ENCODE measurements at places on chromosomes 13 and 19.
A peak's percentile ranks its signal among the peaks of the same experiment; 100 is the strongest.

DNA sequence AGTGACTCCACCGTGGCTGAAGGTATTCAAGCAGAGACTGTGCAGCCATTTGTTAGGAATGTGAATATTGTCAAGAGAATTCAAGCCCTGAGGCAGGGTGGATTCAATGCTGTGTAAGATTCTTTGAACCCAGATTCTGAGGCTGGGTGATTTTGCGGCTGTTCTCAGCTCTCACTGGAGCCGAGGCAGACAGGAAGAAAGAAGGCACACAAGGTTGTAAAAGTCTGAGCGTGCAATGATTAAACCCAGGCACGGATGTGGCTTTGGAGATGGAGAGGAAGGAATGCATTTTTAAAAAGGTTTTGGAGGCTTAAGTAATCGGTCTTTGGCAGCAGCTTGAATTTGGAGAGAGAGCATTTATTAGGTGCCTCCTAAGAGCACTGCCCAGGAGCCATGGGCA, 187.9 kb downstream of the KATNAL1 start:
- peak; percentile 70 for DNase-seq

GRCh38 chr19:14248578-14249011, 42.6 kb upstream of the ADGRL1 start:
- peak; percentile 9 for DNase-seq

DNA sequence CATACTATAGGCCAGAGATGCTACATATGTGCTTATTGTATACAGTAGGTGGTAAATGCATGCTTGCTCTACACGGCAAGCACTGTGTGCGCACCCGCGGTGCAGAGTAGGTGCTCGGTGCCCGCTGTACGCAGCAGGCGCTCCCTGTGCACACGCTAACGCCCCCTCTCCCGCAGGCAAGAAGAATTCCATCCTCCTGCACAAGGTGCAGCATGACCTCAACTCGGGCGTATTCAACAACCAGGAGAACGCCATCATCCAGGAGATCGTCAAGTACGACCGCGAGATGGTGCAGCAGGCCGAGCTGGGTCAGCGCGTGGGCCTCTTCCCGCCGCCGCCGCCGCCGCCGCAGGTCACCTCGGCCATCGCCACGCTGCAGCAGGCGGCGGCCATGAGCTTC, 17.7 kb downstream of the POLRMT start:
- DNase-seq: peak; percentile 26

DNA sequence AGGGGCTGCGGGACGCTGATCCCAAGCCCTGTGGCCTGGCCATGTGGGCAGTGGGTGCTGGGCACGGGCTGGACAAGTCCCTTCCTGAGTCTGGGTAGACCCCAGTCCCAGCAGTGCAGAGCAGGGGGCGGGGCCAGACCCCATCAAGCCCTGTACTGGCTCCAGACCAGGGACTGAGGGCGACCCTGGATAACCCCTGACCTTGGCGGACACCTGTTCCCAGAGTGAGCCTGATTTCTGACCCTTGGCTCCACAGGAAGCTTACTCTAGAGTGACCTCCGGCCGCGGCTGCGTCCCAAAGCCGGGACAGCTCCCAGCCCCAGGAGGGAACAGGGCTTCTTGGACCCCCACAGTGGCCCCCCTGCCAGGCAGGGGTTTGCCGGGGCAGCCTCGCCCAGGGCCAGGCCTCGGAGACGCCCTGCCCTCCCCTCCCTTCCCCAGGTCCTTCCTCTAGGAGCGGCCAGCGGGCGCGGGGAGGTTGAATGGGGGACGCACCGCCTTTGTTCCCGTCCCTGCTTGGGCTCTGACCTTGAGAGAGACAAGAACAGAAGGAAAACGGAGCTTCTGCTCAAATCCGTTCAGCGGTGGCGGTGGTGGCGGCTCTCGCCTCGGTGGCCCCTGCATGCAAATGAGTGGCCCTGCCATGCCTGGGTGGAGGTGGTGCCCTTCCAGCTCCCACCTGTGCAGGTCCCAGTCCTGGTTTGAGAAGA, 2.3 kb upstream of the EFNA2 start:
- DNase-seq: no peak

- DNase-seq: peak; percentile 51
Observed at GRCh38 chr19:55370305-55370988, at the start of gene IL11. IL11 (minus strand) TSS chr19:55370463; CDS start chr19:55370310, 153 bp downstream.

DNA sequence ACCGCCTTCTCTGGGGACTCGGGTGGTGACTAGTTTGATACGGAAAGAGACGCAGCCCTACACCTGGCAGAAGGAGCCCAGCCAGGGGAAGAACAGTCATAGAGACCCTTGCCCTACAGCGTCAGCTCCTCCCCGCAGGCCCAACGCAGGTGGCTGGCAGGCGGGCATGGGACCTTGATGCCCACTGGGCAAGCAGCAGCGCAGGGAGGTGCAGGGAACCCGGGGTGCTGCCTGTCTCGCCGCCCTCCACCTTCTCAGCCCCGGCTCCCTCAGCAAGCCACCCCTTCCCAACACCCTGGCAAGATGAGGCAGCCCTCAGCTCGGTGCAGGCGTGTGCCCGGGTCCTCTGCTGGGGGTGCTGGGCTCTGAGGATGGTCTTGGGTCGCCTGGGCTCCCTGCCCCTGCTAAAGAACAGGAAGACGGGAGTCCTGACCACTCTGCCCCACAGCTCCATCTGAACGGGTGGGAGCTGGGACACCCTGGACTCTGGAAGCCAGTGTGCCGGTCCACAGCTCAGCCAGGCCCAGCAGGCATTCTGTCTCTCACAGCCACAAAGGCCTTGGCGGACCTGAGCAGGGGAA, 9.0 kb downstream of the MIER2 start:
- DNase-seq: no peak

GRCh38 chr13:37339386-37339735, 233.9 kb upstream of the CSNK1A1L start:
- no peak for DNase-seq

GRCh38 chr13:112168761-112169160, 101.8 kb downstream of the SOX1 start:
- DNase-seq: no peak

DNA sequence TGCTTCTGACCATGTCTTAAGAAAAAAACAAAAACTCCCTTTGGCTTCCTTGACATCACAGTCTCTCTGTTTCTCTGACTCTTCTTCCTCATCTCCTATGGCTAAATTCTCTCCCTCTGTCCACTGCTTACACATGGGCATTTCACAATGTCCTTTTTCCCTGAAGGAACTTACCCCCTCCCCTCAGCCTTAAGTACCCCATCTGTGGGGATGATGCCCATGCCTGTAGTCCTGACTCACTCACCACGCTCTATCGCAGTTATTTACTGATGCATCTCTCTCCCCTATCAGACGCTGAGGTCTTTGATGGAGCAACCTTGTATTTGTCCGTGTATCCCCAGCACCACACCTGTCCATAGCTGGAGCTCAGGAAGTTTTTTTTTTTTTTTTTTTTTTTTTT, 32.4 kb downstream of the ACTN4 start:
- DNase-seq: peak; percentile 46

DNA sequence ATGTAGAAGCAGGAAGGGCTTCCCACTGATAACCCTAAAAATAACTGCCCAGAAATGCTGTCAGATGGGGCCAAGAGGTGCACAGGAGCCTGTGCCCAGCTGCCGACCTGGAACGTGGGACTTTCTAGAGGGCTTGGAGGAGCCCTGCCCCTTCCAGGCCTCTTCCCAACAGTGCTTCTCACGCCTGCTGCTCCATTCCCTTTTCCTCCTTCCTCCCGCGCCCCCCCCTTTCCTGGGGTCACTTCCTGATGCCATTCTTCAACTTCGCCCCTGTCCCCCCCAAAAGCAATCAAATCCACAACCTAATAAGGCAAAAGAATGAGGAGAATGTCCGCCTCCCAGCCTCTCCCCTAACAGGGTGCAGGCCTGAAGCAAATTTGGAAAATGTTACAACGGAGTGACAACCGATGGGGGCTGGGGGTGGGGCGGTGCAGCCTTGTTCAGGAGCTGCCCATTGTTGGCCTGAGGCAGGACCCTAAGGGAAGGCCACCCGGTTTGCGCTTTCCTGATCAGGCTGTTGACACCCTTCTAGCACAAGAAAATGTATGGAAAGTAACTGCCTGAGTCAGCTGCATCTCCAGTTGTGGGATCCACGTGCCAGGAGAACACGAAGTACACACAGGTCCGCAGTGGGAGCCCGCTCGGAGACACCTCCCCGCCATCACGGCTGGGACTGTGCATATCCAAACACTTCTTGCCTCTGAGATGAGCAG, 18.7 kb downstream of the ACTN4 start:
- DNase-seq: no peak

DNA sequence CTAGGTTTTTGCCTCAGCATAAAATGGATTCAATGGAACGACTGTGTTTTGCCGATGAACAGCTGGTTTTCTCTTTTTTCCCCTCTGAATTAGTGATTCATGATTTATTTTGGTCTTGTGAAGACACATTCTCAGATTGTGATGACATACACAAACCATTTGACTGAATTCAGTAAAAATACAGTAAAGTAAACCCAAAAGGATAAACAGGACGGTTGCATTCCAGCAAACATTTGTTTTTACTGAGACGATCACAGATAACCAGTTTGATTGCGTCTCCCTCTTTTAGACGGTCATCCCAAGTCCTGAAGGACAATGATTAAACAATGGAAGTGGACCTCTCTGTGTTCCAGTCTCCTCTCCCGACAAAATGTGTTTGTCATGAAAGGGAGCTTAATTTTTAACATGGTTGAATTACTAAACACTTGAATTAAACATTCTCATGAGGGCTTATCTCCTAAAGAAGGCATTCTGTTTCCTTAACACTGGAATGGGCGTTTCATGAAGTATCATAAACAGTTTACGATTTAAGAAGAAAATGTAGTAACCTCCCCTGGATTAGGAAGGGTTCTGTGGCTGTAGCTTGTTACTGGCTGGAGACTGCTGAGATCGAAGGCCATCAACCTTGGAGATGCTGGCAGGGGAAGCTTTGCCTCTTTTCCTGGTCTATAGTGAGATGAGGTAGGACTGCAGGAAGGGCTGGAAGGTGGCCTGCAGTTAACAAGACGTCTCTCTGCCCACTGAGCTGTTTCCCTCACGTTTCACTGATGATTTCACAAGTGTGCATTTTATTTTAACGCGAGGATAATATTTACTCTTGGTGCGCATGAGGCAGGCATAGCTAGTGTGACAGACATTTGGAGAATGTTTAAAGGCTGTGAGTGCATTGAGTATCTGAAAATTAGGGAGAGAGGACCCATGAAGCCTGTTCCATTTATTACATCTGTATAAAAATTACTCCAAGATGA, 457.9 kb downstream of the FGF9 start:
- no peak for DNase-seq

DNA sequence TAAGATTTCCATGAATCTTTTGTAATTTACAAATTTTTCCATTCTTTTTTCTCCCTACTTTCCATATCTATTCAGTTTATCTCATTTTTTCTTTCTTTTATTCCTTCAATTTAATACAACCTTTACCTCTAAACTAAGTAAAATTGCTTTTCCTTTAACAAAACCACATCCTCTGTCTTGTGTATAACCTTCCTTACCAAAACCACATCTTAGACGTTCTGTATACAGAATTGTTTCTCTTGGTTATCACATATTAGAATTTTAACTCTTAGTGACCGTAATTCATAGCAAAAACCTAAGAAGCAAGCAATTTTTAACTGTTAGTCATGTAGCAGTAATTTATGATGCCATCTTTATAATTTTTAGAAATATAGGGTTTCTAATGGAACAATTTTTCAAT, 15.0 kb downstream of the PPP5C start:
- no peak for DNase-seq

GRCh38 chr19:51119611-51120010, 5.1 kb upstream of the SIGLEC9 start:
- no peak for DNase-seq

Measured in fibroblast of mammary gland (primary cell).